NCI-H1417 (cell line): ENCODE measurements at places on chromosomes 2 and 18.

GRCh38 chr18:61946449-61946848, 53.6 kb upstream of the RNF152 start:
- DNase-seq: no peak

- no peak for DNase-seq
These were observed 107.7 kb downstream of the CD226 start for GRCh38 chr18:69840001-69840400.

GRCh38 chr18:13464432-13465123, 246.0 kb downstream of the LDLRAD4 start:
- DNase-seq: no peak

GRCh38 chr2:198456418-198456817, 652.0 kb downstream of the PLCL1 start:
- no peak for DNase-seq

DNA sequence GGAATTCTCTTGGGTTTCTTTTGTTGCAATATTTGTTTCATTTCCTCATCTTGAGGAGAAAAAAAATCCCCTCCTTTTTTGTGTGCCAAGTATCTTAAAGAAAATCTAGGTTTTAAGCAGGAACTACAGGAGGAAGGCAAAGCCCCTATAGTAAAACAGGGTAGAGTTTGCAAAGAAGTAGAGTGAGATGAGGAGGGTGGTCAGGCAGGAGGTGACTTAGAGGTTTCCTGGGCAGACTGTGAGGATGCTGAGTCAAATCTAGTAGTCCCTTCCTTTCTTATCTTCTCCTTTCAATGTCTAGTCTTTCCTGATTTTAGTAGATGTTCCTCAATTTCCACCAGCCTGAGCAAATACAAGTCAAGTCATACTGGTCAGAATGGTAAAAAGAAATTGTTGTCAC, 222.5 kb downstream of the PMAIP1 start:
- no peak for DNase-seq

DNA sequence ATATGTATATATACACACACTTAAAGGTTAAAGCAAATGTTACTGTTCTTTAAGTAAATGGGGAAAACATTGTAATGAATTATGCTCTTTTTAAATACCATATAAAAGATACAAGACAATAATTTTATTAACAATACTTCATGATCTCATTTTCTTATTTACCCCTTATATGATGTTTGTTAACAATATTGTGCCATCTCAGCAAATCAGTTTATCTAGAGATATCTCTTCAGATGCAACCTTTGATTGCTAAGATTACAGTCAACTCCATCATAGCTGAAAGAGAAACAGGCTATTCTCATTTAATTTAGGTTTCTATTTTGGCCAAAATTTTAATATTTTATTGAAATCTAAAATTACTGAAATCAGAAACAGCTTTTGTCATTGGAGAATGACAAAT, 197.9 kb downstream of the CALCRL start:
- no peak for DNase-seq

DNA sequence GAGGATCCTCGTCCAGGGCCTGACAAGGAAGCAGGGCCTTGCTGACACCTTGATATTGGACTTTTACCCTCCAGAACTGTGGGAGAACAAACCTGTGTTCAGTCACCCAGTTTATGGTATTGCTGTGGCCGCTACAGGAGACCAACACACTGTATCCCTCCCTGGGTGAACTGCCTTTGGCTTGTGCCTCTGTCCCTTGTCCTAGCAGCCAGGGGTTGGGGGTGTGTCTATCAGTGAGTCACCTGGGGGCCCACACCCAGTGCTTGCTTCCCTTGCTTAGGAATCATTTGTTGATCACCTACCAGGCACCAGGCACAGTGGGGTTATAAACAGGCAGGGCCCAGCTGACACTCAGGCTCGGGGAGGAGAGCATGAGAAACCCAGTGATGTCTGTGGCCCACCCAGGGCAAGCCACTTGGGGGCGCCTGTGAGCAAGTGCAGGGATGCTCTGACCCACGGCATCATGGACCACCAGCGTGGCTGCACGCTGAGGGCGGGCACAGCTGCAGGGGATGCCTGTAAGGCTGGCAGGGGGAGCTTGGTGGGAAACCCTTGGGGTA, 17.1 kb downstream of the TMEM185B start:
- DNase-seq: peak; percentile 3

GRCh38 chr2:168244318-168244717, 3.1 kb downstream of the STK39 start:
- DNase-seq: peak; percentile 53

DNA sequence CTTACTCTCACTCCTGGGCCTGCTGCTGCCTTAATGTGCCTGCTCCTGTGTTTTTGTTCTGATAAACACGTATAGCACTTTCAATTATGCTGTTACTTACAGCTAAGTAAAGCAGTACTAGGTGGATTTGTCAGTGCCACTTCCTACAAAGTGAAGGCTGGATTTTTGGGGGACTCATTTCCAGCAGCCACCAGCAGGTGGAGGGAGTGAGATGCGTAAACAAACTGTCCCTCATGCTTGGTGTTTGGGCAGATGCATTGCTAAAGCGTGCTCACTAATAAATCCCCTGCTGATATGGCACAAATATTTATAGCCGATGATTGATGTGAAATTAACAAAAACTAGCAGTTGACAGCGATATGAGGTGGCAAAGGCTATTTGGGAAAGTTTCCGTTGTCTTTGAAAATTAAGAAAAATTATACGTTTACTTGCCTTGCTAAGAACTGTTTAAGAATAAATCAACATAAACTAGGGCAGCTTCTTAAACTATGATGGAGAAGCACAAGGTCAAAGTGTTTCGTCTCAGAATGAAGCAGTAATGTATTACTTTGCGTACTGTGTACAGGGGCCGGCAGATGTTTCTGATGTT, 101.7 kb downstream of the AGAP1 start:
- DNase-seq: peak; percentile 90

DNA sequence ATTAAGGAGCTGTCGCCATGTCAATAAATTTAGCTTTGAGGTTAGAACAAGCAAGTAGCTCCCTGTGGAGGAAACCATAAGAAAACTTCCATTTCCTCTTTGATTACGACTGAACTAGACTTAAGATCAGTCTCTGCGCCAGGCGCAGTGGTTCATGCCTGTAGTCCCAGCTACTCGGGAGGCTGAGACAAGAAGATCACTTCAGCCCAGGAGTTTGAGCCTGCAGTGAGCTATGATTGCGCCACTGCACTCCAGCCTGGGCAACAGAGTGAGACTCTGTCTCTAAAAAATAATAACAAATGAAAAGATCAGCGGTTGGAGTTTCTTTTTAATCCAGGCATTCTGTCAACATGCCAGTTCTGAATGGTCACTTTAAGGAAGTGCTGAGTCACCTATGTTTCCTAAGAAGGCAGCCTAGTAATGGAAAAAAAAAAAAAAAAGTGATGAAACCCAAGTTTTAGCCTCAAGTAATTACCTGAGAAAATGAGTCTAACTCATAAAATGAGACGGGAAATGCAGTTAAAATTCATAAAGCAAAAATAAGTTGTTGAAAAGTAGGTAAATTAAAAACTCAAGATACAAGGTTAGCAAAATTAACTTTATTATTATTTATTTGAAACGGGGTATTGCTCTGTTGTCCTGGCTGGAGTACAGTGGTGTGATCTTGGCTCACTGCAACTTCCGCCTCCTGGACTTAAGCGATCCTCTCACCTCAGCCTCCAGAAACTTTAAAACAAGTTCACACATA, 10.2 kb downstream of the C18orf32 start:
- no peak for DNase-seq

GRCh38 chr2:7016601-7017211, 99.5 kb downstream of the RNF144A start:
- no peak for DNase-seq

DNA sequence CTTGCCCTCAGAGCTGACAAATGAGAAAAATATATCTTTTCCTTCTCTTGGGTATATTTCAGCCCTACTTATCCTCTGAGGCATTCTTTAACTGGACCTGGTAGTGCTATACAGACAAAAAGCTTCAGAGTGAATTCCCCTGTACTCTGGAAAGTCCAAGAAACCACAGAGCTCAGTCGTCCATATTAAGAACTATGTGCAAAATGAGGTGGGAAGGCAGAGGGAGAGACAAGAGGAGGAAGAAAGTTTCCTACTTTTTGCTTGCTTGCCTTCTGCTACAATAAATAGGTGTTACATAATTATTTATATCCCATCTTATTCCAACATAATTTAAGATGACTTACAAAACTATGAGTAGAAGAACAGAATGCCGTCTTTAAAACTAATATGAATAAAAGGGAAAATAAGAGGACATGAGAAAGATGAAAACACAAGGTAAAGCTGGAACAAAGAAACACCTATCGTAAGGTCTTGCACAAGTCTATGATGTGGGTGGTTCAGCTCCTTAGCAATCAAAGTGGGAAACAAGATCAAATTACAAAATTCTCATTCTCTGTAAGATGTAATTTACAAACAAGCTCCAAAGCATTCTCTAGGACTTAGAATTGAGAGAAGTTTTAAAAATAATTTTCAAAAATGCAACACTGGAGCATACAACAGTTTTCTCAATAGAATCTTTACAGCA, 97.9 kb downstream of the BAZ2B start:
- DNase-seq: no peak

DNA sequence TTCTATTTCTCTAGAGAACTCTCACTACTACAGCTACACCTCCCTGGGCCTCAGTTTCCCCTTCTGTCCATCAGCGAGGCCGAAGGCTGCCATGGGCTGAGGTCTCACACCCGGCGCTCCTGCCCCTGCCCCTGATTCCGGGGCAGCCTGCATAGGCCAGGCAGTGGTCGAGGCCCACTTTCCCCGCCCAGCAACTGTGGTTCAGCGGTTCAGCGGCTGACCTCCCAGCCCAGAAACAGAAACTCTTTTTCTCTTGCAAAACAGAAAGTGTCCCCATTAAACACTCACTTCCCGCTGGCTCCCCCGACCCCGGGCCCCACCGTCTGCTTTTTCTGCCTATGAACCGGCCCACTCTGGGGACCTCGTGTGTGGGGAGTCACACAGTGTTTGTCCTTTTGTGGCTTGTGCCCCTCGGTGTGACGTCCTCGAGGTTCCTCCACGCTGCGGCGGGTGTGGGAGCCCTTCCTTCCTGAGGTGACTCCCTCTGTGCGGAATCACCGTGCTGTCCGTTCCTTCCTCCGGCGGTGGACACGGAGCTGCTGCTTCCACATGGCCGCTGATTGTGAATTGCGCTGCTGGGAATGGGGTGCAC, 16.0 kb downstream of the PDCD1 start:
- DNase-seq: no peak

DNA sequence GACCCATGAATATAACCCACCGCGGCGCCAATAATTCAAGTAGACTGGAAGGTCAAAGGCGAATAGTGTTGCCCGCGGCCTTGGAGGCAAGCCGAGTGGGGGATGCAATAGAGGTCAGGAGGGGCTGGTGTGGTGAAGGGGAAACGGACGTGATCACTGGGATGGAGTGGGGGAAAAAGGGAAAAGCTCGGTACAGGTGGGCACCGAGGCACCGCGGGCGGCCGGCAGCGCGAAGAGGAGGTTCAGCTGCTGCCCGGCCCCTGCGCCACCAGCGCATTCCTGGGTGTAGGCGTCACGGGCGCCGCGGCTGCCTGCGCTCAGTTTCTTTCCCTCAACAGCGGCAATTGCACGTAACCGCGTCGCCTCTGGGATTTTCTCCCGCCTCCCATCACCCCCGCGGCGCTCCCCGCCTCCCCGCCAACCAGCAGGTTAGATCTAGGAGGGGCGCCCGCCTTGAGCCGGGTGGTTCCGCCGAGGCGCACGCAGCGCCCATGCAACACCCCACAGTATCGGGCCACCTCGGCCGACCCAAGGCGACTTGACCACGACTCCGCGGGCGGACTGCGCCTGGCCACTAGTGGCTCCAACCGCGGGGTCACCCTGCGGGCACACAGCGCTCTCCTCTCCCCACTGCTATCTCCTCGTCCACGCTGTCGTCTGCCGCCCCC, 1.5 kb downstream of the RND3 start:
- peak; percentile 83 for DNase-seq

GRCh38 chr18:55484773-55485172, 103.2 kb downstream of the TCF4 start:
- no peak for DNase-seq

DNA sequence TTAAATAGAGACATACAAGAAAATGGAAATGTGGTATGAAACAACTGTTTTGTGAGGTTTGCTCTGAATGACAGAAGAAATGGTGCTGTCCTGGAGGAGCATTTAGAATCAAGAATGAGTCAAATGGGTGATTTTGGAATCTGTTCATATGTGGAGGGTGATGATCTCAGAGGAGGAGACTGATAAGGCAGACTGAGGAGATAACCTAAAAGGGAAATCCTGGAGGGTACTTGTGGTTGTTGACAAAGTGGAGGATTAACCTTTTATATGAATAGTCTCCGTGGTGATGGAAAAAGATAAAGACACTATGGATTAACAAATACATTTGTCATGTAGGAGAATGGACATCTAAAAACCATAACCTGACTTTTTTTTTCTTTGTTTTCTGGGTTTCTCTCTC, 74.1 kb downstream of the MMADHC start:
- DNase-seq: no peak

- no peak for DNase-seq
These were observed 292.1 kb downstream of the EXOC6B start for GRCh38 chr2:72533765-72534164.

DNA sequence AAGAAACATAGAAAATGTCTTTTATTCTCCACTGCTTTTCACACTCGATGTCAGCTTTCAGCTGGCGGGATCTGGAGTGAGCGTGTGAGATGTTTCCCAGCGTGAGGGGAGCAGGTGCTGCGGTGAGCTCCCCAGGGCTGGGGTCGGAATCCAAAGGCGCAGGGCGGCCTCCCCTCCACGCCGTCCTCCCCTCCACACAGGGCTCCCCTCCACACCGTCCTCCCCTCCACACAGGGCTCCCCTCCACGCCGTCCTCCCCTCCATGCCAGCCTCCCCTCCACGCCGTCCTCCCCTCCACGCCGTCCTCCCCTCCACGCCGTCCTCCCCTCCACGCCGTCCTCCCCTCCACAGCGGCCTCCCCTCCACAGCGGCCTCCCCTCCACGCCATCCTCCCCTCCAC, 26.9 kb upstream of the KCNG2 start:
- DNase-seq: no peak
